Aorta (tissue), 5 donors: ENCODE measurements at places on chromosomes 12 and 14.
A peak's percentile ranks its signal among the peaks of the same experiment; 100 is the strongest.

- no peak for DNase-seq
Measured at GRCh38 chr14:86423214-86423613, 893.3 kb downstream of the FLRT2 start.

- no peak for DNase-seq
Measured at GRCh38 chr12:89523843-89524540, 604 bp downstream of the GALNT4 start.

GRCh38 chr14:34064349-34064748, 113.5 kb upstream of the EGLN3 start:
- DNase-seq = peak; percentile 70

DNA sequence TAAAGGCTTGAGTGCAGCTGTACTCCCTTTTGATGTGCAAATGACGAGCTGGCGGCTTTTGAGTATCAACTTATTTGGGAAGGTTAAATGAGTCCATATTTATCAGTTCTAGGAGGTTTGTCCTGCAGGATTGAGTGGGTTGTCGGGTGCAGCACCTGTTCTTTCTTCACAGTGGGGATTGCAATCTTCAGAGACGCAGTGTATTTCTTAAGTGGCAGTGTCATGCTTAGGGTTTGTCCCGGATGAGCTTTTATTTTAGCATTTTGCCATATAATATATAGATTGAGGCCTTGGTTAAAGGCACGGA, 1.2 kb downstream of the FUT8 start:
- no peak for DNase-seq
